ENCODE measurements at places on chromosomes 16 and 17.

- DNase-seq = peak; percentile 40
Observed at GRCh38 chr17:5758651-5759050, 174.3 kb upstream of the NLRP1 start.

DNA sequence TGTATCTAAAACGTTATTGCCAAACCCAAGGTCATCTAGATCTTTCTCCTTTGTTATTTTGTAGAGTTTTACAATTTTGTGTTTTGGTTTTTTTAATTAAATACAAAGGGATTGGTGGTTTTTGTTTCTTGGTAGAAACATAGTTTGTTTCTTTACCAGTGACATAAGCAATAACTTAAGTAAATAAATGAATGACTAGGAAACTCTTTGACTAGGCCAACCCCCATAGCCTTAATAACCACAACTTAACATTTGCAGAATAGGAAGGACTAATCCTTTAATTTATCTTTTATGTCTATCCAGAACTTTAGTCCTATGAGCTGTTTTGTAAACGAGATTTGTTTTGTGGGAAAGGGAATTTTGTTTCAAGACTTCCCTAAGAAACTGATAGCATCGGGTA lies 162.5 kb downstream of the PRKCA start:
- no peak for DNase-seq

DNA sequence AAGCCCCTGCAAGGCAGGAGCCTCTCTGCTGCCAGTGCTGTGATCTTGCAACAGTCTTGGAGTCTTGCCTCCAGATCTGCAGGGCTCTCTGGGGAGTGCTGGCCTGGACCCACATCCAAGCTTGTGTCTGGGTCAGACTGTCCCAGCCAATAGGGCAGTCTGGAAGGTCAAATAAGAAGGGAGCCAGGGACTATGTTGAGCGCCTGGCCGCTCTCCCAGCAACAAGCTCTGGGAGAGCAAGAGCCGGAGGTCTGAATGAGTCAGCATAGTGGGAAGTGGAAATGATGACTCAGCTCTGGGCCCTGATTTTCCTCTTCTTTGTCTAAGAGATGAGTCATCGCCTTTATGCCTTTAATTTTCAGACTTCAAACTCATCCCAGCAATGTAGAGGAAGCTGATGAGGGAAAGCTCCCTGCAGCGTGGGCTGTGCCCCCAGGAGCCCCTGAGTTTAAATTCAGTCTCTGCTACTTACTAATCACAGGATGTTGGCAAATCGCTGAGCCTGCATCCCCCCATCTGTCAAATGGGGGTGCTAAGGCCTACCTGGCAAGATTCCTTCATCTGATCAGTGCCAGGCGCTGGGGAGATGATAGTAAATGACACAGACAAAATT lies 43.6 kb upstream of the HAPSTR1 start:
- DNase-seq = peak; percentile 99

GRCh38 chr16:83727018-83727417 lies 80.8 kb upstream of the HSBP1 start:
- DNase-seq = no peak

- no peak for DNase-seq
Observed at GRCh38 chr17:77919276-77919675, 39.2 kb upstream of the TNRC6C start.

DNA sequence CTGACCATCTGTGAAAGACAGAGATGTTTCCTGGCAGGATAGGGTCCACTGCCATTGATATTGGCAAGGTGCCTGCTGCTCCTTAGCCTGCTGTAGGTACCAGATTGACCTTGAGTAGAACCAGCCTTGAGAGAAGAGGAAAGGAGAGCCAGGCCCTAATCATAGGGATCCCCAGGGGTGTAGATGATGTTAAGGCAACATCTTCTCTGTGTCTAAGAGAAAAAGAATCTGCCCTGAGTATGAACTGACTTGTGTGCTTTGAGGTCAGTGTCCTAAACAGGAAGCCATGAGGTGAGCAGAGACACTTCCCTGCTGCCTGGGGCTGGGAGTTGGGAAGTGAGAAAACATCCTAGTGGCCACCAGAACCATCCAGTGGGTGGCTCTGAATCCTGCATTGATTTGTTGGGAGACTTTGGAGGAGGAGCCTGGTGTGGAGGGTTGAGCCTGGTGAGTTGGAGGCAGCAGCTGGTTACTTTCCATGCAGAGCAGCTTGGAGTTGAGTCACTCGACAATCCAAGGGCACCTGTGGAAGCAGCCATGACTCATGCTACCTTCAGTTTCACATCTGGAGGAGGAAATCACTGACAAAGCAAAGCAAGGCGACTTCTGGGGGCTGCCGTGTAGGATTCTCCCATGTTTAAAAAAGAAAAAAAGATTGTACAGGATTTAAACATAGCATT lies 47.8 kb downstream of the BMERB1 start:
- peak; percentile 84 for DNase-seq

DNA sequence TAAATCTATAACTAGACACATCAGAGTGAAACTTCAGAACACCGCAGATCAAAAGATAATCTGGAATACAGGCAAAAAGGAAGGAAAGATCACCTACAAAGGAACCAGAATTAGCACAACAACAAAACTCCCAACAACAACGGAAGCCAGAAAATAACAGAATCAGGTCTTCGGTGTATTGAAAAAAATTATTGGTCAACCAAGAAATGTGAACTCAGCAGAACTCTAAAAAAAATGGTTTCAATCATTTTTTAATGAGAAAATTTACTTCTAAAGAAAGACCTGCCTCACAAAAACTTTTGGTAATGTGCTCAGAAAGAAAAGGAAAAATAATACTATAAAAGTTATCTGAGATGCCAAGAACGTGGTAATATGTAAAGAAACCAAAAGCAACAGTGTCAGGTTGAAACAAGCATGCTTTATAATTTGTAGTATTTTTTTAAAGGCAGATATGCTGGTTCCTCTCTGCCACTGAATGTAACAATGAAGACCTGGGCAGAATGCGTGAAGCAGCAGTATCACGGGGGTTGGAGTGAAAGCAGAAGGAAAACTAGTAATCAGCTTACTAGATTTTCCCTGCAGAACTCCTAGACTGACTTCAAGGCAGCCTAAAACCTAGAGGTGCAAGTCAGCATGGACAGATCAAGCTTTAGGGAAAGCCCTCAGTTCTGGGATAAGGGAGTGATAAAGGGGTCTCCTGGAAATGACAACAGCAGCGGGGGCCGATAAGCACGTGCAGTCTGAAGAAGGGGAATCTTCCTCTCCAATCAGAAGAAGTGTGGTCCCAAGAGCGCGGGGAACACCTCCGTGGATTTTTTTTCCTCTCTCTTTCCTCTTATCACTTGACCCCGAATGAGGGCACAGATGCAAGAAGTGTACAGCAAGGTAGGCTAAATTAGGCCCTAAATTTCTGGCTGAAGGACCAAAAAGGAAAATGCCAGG lies 80.9 kb upstream of the TEKT1 start:
- no peak for DNase-seq

GRCh38 chr17:14923981-14924380 lies 341.1 kb downstream of the PMP22 start:
- peak; percentile 81 for DNase-seq

DNA sequence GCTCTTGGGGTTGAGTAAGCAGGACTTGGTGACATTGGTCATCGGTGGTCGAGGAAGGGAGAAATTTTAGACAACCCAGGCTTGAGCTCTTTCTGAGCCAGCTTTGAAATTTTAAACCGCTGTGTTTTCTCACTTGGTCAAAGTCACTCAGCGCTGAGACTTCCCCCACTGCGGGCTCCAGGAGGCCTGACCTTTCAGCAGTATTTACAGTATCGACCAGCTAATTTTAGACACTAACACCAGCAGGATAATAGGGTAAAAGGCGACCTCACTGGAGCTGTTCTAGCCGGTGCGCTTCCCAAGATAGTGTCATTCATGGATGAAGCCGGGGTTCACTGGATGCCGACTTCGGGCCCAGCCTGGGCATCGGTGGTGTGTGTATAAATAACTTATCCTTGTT lies 29.7 kb upstream of the WSCD1 start:
- DNase-seq = no peak
